HS-27A (cell line): ENCODE measurements at places on chromosomes 6 and 20.

GRCh38 chr6:41588111-41588510 lies 41.9 kb downstream of the FOXP4 start:
- no peak for DNase-seq

DNA sequence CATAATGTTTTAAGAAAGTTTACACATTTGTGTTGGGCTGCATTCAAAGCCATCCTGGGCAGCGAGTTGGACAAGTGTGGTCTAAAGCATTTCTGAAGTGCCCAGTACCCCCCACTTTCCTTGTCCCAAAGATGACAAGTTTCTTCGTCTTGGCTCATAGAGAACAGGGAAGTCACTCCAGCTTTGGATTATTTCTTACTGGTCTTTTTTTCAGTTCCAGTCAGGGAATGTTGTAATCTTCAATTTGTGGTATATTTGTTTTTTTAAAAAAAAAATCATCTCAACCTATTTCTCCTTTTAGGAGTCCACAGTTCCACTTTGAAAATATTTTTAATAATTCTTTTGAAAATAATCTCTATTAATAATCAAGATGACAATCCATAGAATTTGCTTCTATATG lies 34.0 kb downstream of the SLX4IP start:
- no peak for DNase-seq

GRCh38 chr6:96766769-96767168 lies 70.5 kb downstream of the GPR63 start:
- no peak for DNase-seq

GRCh38 chr20:58618351-58619076 lies 32.6 kb upstream of the STX16 start:
- no peak for DNase-seq

DNA sequence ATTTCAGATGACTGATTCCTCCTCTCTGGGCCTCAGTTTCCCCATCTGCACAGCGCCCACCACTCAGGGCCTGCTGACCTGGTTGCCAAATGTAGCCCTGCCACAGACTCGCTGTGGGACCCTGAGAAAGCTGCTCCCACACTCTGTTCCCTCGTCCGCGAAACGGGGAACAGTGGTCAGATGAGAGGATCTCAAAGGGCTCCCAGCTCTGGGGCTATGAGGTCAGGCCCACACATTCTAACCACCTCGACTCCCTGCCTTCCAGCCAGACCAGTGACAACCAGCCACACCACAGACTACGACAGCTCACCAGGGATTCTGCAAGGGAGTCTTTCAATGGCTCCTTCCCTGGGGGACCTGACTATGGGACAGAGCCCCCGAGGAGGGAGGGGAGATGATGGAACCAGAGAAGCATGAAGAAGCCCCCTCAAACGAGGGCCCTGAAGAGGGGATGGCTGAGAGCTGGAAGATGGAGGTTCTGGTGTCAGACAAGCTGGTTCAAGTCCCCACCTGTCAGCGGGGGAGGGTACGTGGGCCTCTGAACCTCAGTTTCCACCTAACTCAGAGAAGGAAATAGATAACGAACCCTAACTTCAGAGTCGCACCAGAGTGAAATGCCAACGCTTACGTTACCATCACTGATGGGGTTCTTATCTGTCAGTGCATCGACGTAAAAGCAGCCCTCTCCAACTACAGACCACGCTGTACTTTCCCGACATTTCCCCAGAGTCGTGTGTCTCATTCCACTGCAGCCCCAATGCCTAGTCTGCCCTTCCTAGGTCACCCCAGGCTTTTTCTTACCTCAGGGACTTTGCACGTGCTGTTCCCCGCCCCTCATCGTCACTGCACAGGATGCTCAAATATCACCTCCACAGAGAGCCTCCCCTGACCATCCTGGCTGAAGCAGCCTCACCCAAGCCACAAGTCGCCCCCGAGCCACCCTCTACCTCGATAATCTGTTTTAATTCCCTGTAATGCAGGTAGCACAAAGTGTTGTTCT lies 60.5 kb downstream of the PREX1 start:
- no peak for DNase-seq

- no peak for DNase-seq
Measured at GRCh38 chr20:50376179-50376887, 133.8 kb upstream of the PTPN1 start.

- DNase-seq: no peak
Measured at GRCh38 chr20:12079490-12079889, 161.8 kb downstream of the BTBD3 start.

- DNase-seq: no peak
Measured at GRCh38 chr6:14180609-14181008, 63.0 kb downstream of the CD83 start.

DNA sequence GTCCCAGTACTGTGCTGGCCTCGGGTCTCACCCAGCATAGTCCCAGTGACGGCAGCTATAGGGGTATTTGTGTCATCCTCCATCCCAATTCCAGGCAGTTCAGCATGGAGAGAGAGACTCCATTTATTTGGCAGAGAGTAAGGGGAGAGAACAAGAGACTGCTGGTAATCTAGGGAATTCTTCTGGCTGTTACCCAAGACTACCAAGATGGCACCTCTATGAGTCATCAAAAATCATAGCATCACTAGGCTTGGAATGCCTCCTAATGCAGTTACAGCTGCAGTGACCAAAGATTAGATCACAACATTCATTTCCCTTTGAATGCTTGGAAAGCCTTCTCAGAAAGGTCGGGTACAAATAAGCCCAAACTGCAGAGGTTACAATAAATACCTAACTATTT lies 660.4 kb upstream of the FLRT3 start:
- peak; percentile 90 for DNase-seq

DNA sequence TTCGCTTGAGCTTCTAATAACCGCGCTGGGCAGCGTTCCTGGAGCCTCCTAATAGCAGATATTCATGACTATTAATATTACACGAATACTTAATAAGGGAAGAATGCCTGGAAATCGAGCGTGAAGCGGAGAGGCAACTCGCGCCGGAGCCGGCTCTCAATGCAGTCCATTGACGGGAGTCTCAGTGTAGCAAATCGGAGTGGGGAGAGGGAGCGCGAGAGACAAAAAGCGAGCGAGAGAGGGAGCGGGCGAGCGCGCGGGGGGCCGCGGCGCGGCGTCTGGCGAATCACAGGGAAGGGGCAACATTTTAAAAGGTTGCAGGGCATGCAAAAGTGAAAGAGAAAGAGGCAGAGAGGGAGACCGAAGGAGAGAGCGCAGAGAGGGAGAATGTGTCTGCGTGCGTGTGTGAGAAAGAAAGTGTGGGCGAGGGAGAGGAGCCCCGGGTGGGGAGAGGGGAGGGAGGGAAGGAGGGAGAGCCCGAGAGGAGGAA lies 2.9 kb downstream of the TFAP2A start:
- DNase-seq: no peak

DNA sequence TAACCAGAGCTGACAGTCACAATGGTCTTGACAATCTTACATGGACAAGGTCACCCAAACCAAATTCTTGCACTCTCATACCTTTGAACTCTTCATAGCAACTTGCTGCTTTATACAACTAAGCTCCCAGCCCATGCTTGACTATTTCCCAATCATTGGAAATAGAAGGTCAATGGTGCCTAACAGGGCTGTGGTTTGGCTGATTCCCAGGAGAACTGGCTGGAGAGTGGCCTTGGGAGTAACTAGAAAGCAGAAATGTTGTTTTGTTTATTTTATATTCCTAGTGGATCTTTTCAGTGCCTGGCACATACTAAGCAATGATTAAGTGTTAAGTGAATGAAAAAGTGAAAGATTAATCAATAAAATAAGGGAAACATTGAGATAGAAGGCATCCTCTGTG lies 3.0 kb downstream of the SPINT4 start:
- no peak for DNase-seq

DNA sequence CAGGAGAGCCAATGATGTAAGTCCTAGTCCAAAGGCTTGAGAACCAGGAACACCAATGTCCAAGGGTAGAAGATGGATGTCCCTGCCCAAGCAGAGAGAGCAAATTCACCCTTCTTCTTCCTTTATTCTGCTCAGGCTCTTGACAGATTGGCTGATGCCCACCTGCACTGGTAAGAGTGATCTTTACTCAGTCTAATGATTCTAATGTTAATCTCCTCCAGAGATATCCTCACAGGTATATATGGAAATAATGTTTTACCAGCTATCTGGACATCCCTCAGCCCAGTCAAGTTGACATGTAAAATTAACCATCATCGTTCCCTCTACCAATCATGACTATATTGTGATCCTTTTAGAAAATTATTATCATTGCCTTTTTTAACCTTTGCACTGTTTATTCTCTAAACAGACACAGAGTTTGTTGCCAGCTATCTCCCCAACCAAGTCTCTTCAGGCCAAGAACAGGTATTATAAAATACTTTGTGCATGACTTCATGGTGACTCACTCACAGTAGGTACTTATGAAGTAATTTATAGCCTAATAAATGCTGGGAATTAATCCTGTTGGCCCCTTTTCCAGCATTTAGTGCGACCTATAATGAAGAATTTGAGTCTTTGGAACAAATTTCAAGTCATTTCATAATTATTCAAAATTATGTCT lies 26.2 kb upstream of the TSHZ2 start:
- no peak for DNase-seq

GRCh38 chr6:106519460-106520394 lies 109.6 kb downstream of the RTN4IP1 start:
- peak; percentile 68 for DNase-seq

DNA sequence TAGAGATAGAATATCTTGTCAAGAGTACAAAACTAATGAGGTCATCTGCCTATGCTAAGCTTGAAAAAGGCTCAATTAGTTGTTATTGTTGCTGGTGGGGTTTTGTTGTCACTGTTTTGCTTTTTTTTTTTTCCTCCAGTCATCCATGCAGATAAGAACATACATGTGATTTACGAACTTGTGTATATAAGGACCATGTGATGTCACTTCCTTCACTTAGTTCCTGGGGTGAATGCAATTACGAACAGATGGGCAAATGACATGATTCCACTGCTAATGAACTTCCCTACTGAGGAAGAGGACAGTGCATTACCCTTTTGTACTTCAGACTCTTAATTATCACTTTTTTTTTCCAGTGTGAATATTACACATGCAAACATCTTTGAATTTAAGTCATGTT lies 1175.3 kb upstream of the GJE1 start:
- no peak for DNase-seq

DNA sequence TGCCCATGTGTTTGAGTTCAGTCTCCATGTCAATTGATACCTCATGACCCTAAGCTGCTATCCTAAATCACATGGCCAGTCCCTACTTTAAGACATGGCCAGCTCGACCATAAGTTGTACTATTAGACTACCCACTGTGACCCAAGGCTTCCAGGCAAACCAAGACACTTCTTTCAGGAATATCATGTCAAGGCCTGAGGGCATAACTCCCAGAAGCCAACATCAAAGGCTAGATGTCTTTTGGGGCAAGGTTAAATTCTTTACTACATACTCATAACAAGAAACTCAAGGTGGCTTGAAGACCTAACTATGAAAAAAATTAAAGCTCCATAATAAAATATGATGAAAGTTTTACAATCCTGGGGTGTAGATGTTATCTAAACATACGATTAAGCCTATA lies 228.3 kb upstream of the PRND start:
- no peak for DNase-seq

- no peak for DNase-seq
Measured at GRCh38 chr6:21102201-21102600, 491.4 kb upstream of the SOX4 start.

DNA sequence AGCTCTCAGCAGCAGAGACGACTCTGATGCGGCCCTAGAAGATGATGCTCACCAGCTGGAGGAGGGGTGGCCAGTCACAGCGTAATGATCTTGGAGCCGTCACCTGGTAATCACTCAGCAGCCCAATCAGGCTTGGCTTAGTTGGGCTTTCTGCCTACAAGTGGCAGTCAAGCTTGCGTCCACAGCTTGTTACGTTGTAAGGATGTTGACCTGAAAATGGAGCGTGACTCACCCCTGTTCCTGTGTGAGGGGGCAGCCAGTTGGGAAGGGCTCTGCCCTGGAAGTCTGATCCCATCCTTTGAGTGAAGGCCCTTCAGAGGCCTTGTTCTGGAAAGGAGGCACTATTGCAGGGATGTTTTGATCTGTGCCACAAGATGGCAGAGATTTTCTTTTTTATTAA lies 49.8 kb downstream of the SPATA2 start:
- no peak for DNase-seq

DNA sequence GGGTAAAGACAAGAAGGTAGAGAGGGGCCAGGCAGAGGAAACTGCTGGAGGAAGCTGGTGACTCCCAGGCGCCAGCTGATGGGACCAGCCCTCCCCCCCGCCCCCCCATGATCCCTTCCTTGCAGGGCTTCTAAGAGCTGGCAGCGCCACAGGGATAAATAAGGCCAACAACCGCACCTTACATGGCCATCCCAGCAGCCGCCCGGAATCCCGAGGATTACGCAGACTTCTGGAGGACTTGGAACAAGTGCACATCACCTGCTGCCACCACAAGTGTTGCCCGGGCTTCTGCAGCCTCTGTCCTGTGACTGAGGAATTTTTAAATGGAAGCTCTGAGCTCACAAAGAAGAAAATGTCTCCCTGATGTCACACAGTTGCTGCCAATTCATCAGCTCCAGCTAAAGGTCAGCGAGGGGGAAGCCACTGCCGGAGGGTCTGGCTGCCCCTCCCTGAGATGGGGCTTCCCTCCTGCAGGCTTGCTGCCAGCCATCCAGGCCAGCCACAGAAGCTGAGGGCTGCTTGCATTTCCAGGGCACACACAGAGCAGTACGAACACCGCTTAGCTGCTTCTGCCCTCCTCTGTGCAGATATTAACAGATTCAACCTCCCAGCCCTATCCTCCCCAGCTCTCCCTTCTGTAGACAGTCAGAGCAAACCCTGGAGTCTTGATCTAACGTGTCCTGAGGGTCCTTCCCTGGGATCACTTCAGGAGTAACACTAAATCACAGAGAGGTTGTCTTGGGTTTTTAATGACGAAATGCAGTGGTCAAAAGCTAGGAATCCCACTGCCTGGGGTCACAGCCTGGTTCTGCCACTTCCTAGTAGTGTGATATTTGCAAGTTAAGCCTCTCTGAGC lies 38.6 kb upstream of the PIM1 start:
- no peak for DNase-seq

GRCh38 chr20:47887064-47887463 lies 101.8 kb upstream of the SULF2 start:
- no peak for DNase-seq

- no peak for DNase-seq
Measured at GRCh38 chr20:50415021-50415515, 95.1 kb upstream of the PTPN1 start.

DNA sequence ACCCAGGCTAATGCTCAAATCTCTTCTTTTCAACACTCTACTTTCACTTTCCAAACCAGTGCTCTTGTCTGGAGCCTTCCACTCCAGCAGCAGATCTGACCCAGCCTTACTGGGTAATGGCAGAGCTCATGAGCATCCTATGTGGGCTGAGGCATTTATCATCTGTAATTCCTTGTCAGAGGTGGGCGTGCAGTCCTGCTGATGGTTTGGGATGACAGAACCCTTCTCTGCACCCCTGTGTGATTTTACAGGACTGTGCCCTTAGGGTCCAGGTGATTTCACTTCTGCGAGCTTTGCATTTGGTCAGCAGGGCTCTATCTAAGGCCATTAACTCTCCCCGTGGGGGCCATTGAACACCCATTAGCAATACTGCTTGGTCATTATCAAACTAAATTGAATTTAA lies 55.4 kb downstream of the LAMA4 start:
- no peak for DNase-seq

- DNase-seq: no peak
Measured at GRCh38 chr6:70758883-70759282, 91.2 kb downstream of the SMAP1 start.

GRCh38 chr20:59175861-59176260 lies 12.2 kb downstream of the ZNF831 start:
- no peak for DNase-seq
